NB4 (cell line): ENCODE measurements at places on chromosomes 11 and 22.
A peak's percentile ranks its signal among the peaks of the same experiment; 100 is the strongest.

GRCh38 chr11:74746868-74747267 lies 1.8 kb upstream of the RNF169 start:
- DNase-seq = no peak

- DNase-seq = peak; percentile 40
Observed at GRCh38 chr11:123404676-123405075, 25.4 kb upstream of the GRAMD1B start.

DNA sequence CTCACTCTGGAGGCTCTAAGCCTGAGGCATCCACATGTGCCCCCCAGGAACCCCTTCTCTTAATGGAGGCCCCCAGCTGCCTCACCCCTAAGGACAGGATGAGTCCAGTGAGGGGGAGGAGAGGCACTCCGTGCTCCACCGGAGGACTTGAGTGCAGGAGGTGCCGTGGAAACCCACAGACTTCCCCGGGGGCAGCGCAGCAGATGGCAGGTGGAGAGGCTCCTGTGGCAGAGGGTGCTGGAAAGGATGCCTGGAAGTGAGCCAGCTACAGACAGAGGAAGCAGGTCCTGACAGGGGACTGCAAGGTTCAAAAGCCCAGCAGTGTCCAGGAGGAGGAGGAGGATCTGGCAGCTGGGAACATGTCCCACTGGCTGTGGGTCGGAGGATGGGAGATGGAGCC lies 1384.0 kb downstream of the TBC1D22A start:
- no peak for DNase-seq

DNA sequence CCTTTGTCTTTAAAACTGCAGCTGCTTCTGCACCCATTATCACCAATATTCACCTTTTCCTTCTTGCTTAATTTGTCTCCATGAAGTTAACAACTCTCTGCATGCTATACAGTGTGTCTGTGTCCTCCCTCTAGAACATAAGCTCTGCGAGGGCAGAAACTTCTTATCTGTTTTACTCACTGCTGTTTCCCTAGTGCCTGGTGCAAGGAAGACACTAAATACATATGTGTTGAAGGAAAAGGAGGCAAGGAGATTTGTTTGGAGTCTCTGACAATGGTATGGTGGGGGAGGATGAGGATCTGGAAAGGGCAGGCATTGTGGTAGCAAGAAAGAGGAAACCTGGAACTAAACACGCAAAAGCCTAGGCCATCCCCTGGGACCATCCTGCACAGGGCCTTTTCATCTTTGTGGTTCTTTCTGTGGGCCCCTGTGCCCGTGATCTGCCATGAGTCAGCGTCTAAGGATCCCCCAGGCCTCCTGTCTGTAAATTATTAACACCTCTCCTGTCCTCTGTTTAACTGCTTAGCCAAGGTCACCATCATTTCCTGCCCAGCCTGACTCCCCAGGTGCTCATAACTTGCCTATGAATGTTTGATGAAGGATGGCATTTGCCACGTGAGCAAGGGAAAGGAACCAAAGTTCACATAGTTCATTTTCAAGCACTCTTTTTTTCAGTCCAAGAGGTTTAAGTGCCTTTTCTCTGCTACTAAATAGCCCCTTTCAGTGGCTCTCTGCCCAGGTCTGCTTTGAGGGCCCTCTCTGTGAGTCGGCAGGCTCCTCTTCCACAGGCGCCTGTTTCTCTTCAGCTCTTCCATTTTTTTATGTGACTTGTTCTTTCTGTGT lies 131.1 kb downstream of the RASSF10 start:
- DNase-seq = peak; percentile 77

DNA sequence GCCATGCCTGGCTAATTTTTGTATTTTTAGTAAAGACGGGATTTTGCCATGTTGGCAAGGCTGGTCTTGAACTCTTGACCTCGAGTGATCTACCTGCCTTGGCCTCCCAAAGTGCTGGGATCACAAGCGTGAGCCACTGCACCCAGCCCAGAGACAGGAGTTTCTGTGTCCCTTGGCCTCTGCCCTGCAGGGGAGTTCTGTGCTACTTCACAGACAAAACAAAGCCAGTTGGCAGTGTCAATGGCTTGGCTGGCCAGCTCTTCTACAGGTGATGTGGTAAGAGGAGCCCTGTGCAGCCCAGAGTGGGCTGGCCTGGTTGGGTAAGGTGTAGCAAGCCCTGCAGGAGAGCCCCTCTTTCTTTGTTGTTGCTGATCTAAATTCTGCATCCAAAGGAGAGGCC lies 60.5 kb upstream of the SHISAL1 start:
- DNase-seq = no peak

DNA sequence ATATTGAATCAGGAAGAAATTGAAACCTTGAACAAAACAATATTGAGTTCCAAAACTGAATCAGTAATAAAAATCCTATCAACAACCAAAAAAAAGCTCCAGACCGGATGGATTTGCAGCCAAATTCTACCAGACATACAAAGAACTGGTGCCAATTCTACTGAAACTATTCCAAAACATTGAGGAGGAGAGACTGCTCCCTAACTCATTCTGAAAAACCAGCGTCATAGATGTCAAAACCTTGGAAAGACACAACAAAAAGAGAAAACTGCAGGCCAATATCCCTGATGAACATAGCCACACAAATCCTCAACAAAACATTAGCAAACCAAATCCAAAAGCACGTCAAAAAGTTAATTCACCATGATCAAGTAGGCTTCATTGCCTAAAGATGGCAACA lies 353.8 kb downstream of the TMEM135 start:
- DNase-seq = no peak

- peak; percentile 53 for DNase-seq
Observed at GRCh38 chr11:99739464-99740089, 718.8 kb downstream of the CNTN5 start.

- DNase-seq = peak; percentile 12
Observed at GRCh38 chr22:27317096-27317495, 484.5 kb downstream of the MN1 start.

GRCh38 chr11:68066742-68067141 lies 27.9 kb downstream of the TCIRG1 start:
- no peak for DNase-seq

DNA sequence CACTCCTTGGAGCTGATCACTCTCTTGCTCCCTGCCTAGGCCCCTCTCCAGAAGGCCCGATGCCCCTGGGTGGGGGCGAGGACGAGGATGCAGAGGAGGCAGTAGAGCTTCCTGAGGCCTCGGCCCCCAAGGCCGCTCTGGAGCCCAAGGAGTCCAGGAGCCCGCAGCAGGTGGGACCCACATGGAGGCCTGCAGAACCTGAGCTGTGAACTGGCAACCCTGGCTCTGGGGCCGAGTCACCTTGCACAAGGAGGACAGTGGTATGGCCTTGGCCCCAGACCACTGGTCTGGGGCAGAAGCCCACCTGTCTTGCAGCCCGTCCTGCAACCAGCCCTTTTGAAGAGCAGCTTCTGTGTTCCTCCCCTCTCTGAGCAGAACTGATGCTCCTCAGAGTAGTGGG lies 6.2 kb downstream of the SCO2 start:
- no peak for DNase-seq

DNA sequence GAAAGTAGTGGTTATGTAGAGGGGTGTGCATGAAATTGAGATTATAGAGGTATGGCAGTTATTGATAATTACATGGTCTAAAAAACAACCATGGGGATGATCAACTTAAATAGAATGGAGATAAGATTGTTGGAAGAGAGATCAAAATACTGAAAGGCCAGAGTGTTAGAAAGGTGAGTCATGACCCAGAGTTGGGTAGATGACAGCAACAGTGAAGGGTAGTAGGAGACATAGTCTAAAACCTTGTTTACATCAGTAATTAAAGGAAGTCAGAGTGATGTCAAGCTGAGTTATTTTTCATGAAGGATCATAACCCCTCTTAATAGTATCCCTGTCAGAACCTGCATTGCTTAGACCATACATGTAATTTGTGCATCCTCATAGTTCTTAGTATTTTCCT lies 110.9 kb downstream of the ELP4 start:
- no peak for DNase-seq

DNA sequence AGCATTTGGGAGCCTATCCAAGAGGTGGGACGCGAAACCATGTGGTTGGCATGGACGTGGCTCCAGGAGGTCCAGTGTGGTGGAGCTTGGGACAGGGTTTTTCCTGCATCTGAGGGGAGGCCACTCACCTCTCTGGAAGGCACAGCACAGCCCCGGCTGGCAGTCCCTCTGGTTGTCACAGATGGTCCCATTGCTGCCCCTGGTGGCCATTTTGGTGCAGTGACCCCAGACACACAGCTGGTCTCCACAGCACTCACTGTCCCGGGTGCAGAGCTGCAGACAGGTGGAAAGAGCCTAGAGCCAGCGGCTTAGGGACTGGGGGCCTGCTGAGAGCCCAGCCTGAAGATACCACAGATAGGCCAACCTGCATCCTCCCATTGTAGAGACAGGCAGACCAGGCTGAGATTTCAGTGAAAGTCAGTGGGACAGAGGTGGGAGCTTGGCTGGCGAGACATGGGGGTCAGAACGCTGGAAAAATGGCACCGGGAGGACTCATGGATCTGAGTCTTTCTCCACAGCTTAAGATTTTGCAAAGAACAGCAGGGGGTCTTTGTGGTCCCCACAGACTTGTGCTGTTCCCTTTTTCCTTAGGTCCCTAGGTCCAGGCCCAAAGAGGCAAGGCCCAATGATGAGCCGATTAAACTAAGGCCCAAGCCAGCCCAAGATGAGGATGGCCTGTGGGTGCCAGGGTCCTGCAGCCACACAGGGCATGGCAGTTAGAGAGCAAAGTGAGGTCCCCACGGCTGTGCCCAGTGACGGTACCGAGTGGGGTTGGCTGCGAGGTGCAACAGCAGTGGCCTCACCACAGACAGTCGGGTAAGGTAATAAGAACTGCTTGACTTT lies 41.4 kb downstream of the DKK3 start:
- DNase-seq = peak; percentile 64

- no peak for DNase-seq
Observed at GRCh38 chr11:8800520-8801110, 110.4 kb upstream of the AKIP1 start.

DNA sequence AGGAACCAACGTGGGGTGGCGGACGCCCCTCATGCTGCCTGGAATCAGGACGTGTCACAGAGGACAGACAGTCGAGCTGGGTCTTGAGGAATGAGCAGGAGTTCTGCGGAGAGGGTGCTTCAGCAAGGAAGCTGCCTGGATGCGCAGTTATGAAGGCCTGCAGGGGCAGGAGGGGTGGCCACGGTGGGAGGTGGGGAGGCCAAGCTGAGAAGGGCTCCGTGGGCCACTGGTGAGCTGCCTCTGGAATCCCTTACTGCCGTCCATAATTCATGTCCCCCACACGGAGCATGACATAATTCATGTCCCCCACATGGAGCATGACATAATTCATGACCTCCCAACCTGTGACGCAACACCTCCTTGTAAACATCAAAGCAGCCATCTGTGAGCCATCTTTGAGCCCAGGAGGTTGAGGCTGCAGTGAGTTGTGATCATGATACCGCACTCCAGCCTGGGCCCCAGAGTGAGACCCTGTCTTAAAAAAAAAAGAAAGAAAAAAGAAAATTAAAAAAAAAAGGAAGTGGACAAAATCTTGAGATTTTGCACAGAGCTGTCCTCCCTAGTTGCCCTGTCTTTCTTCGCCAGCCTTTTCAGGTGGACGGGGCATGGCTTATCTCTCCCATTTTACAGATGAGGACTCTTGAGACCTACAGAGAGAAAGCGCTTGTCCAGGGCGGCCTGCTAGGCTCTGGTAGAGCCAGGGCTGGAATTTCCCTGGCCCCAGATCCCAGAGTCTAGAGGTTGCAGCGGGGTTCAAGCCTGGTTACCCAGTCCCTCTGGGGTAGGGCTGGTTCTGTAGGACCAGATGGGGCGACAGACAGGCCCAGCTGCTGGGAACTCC lies 24.3 kb upstream of the PICK1 start:
- DNase-seq = peak; percentile 89

GRCh38 chr22:20562607-20563465 lies 55.4 kb downstream of the MED15 start:
- no peak for DNase-seq

DNA sequence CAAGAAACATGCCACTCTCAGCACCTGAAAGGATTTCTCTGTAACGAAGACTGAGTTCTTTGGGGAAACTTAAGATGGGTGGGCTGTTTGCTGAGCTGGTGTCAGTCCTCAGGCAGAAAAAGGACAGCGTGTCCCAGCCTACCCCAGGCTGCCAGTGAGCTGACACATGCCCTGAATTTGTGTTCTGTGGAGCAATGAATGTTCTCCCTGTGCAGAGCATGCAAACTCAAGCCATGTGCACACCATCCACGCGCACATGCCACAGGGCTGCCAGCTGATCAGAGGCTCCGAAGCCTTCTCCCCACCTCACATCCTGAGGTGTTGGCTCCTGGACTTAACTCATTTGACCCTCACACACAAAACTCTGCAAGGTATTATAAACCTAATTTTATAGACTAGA lies 104.9 kb downstream of the KCNC1 start:
- no peak for DNase-seq

- peak; percentile 80 for DNase-seq
Observed at GRCh38 chr11:68014157-68014946, 4.2 kb downstream of the ALDH3B1 start.

DNA sequence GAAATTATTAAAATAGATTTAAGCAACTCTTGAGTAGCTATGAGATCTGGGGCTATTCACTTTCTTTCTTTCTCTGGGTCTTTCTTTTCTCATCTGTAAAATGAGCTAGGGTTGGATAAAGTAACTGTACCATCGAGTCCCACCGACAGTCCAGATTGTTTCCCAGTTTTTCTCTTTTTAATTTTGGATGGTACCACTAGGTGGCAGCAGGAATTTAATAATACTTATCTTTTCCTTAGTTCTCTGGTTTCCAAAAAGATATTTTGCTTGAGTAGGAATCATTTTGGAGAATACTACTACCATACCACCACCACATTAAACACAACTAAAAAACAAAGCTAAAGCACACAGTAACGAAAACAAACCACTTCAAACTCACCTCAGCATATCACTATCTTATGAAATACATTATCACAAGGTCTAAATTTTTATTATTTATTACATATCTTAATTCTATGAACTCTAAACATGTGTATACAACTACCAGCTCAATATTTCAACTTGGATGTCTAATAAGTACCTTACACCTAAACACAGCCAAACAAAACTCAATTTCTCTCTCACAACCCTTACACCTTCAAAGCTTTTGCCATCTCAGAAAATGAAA lies 584.0 kb downstream of the KCNA4 start:
- peak; percentile 10 for DNase-seq

GRCh38 chr22:17724241-17724640 lies 50.0 kb downstream of the BID start:
- no peak for DNase-seq
